ENCODE measurements at places on chromosomes 12 and 14.

GRCh38 chr14:43503508-43503907, 1003.6 kb downstream of the FSCB start:
- no peak for DNase-seq

DNA sequence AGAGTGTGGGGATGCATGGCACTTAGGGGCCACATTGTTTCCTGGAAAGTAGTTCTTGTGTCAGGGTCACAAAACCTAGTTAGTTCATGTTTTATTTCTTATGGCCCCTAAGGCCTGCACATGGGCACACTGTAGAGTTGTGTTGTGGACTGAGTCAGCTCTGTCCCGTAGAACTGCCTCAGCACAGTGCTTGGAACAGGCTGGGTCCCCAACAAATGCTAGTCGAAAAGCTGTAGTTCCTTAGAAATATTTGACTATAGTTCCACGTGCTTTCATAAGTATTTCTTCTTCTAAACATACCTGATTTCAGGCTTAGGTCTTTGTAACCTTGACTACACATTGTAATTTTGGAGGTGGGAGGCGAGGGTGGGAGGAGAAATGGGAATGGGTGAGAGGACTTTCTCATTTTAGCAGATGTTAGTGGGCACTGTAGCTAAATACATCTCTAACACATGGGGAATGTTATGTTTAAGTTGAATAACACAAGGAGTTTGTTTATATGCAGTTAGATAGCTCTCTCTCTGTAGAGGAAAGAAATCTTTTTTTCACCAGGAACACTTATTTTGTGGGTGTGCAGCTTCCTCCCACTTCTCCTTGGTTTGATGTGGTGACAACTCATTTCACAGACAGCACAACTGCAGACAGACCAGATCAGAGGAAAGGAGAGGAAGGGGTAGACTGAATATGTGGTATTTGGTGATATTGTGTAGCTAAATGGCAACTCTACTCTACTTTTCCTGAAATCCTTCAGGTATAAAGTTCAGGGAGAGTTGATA, 39.5 kb upstream of the DACT1 start:
- DNase-seq = no peak

DNA sequence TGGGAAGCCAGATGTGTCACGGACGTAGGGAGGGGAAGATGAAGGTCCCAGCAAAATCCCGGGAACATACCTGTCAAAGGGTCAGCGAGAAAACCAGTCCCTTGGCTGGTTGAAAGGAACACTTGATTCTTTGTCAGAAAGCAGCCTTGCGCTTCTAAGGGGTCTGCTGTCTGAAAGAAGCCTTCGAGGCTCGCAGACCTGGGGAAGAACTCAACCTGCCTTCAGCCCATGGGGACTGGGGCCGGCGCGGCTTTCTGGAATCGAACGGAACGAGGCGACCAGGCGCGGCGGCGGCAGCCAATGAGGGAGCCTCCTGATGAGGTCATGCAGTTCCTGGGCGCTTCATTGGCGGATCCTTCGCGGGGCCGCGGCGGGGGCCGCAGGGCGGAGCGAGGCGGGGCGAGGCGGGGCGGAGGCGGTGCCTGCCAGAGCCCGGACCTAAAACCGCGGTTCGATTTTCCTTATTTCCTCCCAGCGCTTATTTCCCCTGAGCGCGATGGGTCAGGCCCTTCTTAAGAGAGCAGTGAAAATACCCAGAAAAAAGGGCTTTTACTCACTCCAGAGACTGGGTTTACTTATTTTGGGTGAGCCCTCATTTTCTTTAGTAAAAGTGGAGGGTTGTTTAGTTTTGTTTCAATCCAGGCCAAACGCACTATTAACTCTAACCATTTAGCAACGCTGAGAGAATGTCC, 11.8 kb upstream of the TTC7B start:
- DNase-seq = peak; percentile 91

GRCh38 chr14:97804056-97804455, 1006.9 kb downstream of the VRK1 start:
- no peak for DNase-seq

Measured in activated T-cell treated with anti-CD3 and anti-CD28 coated beads for 48 hours (primary cell).